ENCODE measurements at places on chromosomes 12 and 14. TPM values are rescaled to one million over a fixed set of nuclear protein-coding genes. Genes with fewer than 3 reads are reported as not detected.

DNA sequence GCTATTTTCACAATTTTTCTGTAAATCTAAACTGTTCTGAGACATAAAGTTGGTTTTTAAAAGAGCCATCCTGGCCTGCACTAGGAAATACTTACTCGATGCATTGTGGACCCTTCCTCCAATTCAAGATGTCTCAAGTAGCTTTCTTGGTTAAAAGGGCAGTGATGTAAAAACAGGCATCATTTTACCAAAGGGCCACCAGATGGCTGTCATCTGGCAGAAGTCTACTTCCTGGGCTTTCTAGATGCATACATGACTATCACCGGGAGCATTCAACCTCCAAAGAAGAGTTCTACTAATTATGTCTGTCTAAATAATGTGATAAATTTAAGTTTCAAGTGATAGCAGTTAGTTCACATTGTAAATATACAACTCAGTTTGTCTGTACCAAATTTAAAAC, 96.8 kb upstream of the FRMD6 start:
- DNase-seq = peak; percentile 45

DNA sequence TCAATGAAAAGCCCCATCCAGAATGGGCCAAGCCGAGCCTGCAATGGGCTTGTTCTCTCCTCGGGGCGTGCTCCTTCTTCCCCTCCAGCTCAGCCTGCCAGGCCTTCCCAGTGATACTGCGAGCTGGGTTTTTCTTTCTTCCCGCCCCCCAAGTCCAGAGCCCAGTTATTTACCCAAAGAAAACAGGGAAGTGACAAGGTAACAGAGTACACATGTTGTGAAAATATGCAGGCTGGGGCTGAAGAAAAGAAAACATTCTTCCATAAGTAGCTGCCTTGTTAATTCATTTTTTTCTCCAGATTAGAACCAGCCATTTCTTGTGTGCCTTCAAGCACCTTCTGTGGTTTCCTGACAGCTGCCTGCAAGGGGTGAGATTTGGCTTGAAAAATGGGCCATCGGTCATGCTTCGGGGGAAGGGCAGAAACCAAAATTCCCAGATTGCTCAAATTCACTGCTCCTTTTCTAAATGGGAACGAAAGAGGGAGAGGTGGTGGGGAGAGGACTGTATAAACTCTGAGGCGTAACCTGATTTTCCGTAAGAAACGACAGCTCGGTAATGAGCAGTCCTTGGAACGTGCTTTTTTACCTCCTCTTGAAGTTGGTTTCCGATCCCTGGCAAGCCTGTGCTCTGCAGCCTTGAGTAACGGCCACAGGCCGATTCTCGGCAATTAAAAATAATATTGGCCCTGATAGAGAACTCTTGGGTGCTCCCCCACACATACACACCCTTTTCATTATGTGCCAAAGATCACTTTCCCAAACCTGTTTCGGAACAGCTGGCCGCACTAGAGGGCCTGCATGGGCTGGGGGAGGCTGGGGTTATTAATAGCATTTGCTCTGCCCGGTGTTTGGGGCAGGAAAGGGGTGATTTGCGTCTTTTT, 229.4 kb downstream of the ZFP36L1 start:
- no peak for DNase-seq

The TMEM179 gene
- polyA plus RNA-seq = 0.63 TPM

DNA sequence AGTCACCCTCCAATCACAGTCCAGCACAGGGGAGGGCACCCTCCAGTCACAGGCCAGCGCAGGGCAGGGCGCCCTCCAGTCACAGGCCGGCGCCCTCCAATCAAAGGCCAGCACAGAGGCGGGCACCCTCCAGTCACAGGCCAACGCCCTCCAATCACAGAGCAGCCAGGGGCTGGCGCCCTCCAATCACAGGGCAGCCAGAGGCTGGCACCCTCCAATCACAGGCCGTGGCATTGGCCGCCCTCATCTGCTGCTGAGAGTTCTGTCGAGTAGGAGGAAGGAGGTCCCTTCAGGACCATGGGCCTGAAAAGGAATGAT, 26.6 kb downstream of the DDX51 start:
- DNase-seq = peak; percentile 64

The WNK1 gene
- 88.4 TPM for polyA plus RNA-seq

DNA sequence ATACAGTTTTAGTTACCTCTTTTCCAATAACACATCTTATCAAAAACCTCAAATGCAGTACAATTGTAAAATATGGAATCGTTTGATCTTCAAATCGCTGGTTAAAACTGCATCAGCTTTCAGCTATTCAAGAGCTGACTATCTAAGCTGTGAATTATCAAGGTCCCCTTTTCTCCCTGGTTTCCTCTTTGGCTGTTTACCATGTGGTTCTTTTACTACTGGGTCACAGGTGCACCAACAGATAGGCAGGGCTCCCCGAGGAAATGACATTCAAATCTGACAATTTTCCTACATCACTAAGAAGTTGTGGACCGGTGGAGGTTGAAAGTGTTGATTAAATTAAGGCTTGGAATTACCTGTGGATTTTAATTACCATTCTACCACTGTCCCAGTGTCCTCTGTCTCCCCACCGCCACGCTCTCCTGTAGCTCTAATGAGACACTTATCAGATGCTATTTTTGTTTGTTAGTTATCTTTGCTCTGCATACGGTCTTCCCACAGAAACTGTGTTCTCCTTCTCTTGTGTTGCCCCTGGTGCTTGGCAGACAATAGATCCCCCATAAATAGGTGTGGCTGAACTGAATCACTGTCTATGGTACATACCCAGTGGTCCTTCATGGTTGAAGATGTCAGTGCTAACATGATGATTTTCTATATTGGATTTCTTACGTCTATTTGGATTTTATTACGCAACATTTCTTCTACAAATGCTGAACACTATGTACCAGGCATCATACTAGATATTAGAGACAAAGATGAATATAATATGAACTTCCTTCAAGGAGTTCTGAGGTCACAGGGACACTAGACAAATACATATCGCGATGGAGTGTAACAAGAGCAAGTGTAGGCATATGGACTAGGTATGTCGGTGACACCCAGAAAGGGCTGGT, 20.9 kb upstream of the PLXNC1 start:
- no peak for DNase-seq

DNA sequence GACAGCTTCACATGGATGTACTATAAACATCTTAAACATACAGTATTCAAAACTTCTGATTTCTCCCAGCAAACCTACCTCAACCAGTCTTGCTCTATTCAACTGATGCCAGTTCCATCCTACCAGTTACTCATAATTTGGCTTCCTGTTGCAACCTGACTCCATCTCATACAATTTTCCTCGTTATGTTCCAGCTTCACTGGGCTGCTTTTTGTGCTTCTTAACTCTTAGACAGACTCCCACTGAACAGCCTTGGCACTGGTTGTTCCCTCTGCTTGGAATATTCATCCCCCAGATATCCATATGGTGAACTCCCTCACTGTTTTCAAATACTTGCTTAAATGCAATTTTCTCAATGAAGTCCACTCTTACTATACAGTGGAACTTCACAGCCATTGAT, 249.2 kb downstream of the AEBP2 start:
- DNase-seq = no peak

- no peak for DNase-seq
These were observed 192.7 kb downstream of the DPF3 start for GRCh38 chr14:72701237-72701565.

DNA sequence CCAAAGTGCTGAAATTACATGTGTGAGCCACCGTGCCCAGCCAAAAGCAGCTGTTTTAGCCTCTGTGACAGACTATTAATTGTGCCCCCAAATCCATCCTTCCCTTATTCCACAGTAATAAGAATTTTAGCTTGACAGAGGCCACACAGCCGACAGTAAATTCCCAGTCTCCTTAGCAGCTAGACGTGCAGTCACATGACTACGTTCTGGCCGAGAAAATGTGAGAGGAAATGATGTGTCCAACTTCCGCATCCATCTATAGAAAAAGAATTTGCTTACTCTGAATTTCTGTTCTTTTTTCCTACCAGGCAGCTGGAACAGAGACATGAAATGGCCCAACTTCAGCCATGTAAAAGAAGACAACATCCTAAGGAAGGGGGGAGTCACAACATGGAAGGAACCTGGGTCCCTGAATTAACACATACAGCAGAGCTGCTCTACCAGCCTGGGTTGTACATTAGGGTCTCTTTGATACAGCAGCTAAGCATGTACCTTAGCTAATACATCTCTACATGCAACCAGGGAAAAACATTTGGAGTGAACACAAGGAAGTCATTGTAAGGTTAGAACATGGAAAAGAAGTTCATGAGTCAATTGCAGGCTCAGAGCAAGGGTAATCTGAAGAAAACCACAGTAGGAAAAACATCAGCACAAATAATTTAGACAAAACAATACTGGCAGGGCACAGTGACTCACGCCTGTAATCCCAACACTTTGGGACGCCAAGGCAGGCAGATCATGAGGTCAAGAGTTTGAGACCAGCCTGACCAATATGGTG, 35.5 kb downstream of the CIT start:
- no peak for DNase-seq

The SMIM41 gene
- polyA plus RNA-seq = not detected

The GPX2 gene
- 382 TPM for polyA plus RNA-seq

The LBHD2 gene
- not detected for polyA plus RNA-seq

DNA sequence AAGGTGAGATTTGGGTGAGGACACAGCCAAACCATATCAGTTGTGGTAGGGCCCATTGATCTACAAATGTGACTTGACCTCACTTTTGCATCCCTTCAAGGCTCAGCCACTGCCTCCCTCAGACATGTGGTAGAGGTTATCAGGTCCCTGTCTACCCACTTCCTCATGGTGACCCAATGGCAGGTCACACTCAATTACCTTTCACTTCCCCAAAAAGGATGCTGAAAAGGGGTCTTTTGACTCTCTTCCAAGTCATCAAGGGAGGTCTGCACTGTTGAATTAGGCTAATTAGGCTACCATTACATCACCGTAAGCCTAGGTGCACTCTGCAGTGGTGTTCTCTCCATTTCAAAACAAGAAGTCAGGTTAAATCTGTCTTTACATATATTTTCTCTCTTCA, 22.6 kb upstream of the DRAM1 start:
- no peak for DNase-seq

GRCh38 chr12:2360630-2361170, 307.9 kb downstream of the CACNA1C start:
- peak; percentile 33 for DNase-seq

- no peak for DNase-seq
These were observed 62.8 kb downstream of the LIN52 start for GRCh38 chr14:74147571-74147970.

DNA sequence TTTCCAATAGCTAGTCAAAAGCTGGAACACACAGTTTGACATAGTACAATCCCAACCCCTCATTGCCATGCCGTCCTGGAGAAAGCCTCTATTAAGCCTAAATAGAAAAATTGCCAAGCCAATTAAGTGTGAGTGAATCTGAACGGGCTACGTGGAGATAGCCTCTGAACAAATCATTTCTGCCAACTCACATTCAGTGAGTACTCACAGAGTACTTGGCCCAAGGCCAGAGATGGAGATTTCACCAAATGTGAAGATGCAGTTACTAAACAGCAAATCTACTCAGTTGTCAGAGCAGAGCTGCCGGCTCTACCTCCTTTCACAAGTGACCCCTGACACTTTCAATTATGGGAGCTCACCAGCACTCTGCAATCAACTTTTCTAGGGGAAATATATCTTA, 350.0 kb downstream of the GALC start:
- no peak for DNase-seq

The CCDC38 gene
- 0.28 TPM for polyA plus RNA-seq

- no peak for DNase-seq
These were observed 186.8 kb upstream of the RBM19 start for GRCh38 chr12:114152890-114153289.

- DNase-seq = no peak
These were observed 150.6 kb downstream of the NTF3 start for GRCh38 chr12:5582541-5582940.

The TMEM253 gene
- 0.54 TPM for polyA plus RNA-seq

GRCh38 chr12:128399253-128399652, 132.3 kb downstream of the TMEM132C start:
- DNase-seq = no peak

The TXNDC16 gene
- 1.4 TPM for polyA plus RNA-seq

DNA sequence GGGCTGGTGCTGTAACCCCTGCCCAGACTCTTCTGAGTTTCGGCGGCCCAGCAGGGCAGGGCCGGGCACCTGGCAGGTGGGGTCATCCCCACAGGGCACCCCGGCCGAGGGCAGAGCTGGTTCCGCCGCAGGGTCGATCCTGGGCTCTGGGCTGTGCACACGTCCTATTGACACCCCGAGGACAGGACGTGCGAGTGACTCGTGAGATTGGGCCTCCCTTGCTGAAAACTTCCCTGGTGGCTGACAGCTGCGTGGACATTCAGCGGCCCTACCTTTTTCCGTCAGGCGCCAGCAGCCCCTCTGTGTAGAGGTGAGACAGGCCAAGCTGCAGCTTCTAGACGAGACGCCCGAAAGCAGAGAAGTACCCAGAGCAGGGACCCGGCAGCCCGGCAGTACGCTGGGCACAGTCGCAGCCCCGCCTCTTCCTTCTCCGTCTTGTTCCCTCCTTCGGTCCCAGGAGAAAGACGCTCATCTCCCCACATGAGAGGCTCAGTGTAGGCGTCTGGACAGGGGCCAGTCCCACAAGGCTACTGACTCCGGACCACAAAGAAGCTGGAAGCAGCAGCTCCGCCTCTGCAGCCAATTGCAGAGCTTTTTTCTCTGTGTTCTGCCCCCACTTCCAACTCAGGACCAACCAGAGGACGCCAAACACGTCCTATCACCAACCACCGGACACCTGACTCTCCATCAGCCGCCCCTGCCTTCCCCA, at the start of gene LRCOL1:
LRCOL1 (minus strand) TSS at position 532 of the 709 bp plus-strand sequence. CDS start 4,331 bp downstream, outside the sequence.
- no peak for DNase-seq

GRCh38 chr14:101862177-101862576, 100.7 kb downstream of the PPP2R5C start:
- DNase-seq = no peak

The ANO4 gene
- polyA plus RNA-seq = 0.03 TPM

- DNase-seq = no peak
These were observed 153.1 kb downstream of the TMEM117 start for GRCh38 chr12:43988838-43989560.

The PTHLH gene
- polyA plus RNA-seq = 10.9 TPM

DNA sequence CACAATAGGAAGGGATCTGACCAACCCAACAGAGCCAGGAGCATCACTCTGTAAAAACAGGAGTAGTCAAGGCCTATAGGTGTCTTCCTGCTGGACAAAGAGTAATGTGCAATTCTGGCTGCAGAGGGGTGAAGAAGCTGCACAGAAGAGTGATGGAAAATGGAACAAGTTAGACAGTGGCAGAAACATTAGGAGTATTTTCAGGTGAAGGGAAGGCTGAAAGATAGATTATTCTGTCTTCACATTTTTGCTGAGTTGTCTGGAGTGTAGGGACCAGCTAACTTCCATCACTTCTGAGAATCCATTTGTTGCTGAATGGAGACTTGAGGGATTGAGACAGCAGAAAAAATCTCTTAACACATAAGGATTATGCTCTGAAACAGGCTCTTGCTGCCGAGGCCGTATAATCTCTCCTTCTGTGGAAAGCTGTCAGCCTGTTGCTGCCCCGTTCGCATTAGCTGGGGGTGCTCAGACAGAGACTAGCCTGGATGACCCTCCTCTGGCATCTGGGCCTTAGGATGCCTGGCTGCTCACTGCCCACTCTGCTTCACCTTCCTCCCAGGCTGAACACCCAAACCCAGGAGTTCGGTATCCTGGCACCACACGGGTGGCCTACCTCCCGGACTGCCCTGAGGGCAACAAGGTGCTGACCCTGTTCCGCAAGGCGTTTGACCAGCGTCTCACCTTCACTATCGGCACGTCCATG, 3.1 kb upstream of the ARHGEF25 start:
- no peak for DNase-seq

All from A549 (cell line).